ENCODE measurements at places on chromosomes 6 and 20. TPM values are rescaled to one million over a fixed set of nuclear protein-coding genes. Genes with fewer than 3 reads are reported as not detected.

Gene DDX43
- not detected for total RNA-seq

Gene CST2
- total RNA-seq = not detected

Gene POPDC3
- total RNA-seq = 45.7 TPM

Gene RNGTT
- 27.8 TPM for total RNA-seq

Gene RRAGD
- 33.5 TPM for total RNA-seq

Gene PIM1
- total RNA-seq = 20.7 TPM

Gene TXLNB
- total RNA-seq = 0.17 TPM

Gene PTPRA
- total RNA-seq = 30.2 TPM

Gene PROKR2
- total RNA-seq = not detected

Gene FHL5
- not detected for total RNA-seq

Gene SOBP
- total RNA-seq = not detected

Gene DOK5
- total RNA-seq = not detected

DNA sequence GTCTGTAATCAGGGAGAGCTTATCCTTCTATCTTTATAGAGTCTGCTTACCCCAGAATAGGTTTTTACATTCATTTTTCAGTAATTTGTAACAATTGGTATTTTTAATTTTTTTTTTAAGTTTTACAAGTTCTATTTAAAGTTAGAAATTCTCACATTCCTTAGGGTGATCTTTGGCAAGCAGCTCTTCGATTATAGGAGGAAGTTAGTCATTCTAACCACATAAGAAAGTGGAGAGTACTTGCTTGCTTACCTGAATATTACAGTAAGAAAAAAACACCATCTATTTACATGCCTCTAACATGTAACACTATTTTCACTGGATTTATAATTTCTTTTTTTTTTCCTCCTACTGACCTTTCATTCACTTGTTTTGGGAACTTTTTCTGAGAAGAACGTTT, 6.7 kb downstream of the TSHZ2 start:
- no peak for DNase-seq

GRCh38 chr6:153862139-153862538, 176.9 kb upstream of the OPRM1 start:
- DNase-seq = no peak

- no peak for DNase-seq
These were observed 9.7 kb downstream of the CST7 start for GRCh38 chr20:24958506-24959385.

DNA sequence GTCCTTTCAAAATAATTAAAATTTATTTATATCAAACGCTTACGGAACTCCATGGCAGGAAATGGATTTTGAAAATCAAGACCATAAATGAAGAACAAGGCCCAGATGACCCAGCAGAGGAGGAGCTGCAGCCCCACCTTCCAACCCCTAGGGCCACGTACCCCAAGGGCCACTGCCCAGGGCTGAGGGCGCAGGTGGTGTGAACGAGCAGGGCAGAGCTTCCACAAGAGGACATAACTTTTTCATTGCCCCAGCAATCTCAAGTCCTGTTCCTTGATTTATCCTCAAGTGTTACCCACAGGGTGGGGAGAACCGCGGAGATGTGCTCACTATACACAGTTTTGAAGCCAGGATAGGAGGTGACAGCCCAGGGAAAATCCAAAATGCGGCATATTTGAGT, 42.8 kb downstream of the PSMG4 start:
- no peak for DNase-seq

DNA sequence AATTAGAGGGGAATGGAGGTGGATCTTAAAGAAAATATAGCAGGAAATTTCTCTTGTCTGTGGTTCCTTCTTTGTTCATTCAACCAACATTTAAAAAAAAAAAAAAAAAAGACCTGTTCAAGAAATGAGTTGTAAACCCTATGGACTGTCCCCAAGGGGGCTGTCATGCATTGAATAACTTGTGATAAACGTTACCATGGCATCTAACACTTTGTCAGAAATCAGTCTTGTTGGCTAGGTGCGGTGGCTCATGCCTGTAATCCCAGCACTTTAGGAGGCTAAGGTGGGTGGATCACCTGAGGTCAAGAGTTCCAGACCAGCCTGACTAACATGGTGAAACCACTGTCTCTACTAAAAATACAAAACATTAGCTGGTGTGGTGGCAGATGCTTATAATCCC, 381.7 kb downstream of the BCKDHB start:
- DNase-seq = no peak

- DNase-seq = no peak
These were observed 165.7 kb downstream of the SMOC2 start for GRCh38 chr6:168606722-168607121.

DNA sequence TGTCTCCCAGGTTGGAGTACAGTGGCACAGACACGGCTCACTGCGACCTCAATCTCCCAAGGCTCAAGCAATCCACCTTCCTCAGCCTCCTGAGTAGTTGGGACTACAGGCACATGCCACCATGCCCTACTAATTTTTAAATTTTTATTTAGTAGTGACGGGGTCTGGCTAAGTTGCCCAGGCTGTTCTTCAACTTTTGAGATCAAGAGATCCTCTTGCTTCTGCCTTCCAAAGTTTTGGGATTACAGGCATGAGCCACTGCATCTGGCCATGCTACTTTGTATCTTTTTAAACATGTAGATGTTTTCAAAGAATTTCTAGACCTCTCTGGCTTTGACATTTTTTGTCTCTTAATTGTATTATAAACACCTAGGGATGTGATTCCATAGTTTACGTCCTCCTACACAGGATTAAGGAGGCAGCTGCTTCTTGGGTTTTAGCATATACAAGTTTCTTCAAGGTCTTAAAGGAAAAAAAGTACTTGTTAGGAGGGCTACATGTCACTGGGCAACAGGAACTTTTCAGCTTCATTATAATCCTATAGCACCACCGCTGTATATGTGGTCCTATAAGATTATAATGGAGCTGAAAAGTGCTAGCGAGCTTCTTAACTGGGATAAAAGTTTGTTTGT, 1.3 kb downstream of the ADAT2 start:
- no peak for DNase-seq

- DNase-seq = peak; percentile 52
These were observed 117.1 kb upstream of the EEF1E1 start for GRCh38 chr6:8219352-8219943.

- no peak for DNase-seq
These were observed 85.8 kb downstream of the SLC35F1 start for GRCh38 chr6:117992856-117993255.

- DNase-seq = peak; percentile 25
These were observed 11.3 kb upstream of the COL12A1 start for GRCh38 chr6:75217193-75217592.

- DNase-seq = no peak
These were observed 350.9 kb upstream of the PRND start for GRCh38 chr20:4370851-4371250.

DNA sequence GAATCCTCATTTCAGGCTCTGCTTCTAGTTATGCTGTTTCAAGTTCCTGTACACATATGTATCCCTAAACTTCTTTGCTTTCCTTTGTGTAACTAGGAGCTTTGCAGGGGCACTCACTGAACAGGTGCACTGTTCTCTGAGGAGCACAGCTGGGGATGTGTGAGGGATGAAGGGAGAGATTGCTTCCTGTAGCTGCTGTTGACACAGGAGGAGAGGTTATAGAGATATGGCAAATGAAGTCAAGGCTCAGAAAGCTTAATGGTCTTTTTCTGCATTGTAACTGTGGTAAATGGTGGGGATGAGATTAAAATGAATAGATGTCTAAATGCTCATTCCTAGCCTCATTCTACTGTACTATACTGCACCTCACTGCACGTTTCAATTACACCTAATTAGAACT, 454.3 kb downstream of the BTBD3 start:
- no peak for DNase-seq

- no peak for DNase-seq
These were observed 439.6 kb downstream of the DOK5 start for GRCh38 chr20:54914995-54915394.

DNA sequence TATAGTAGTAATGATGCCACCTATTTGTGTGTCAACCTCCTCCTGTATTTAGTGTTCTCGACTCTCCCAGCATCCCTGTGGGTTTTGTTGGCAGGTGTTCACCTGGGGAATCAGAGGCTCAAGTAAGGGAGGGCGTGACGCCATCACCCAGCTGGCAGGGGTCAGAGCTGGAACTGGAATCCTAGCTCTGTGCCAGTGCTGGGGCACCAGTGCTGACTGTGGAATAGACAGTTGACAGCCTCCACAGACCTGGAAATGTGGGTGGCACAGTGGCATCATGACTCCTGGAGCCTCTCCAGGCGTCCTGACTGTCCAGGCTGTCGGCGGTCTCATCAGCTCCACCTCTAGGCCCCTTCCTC, 102.8 kb downstream of the SYCP2 start:
- DNase-seq = no peak

DNA sequence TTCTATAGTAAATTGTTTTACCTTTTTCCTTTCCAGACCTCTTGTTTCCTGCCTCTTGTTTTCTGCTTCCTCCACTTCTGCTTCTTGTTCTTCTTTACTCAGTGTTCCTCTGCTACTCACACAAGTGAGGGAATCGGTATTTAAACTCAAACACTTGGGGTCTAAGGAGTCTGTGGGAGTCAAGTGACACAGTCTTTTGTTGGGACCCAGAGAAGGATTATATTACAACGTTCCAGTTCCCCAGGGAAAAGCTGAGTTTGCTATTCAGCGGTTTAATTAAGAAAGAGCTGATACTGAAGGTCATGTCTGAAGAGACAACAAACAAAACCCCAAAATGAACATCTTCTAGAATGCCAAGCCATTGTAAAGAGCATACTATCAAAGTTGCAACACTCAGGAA, 107.8 kb upstream of the CITED2 start:
- no peak for DNase-seq

DNA sequence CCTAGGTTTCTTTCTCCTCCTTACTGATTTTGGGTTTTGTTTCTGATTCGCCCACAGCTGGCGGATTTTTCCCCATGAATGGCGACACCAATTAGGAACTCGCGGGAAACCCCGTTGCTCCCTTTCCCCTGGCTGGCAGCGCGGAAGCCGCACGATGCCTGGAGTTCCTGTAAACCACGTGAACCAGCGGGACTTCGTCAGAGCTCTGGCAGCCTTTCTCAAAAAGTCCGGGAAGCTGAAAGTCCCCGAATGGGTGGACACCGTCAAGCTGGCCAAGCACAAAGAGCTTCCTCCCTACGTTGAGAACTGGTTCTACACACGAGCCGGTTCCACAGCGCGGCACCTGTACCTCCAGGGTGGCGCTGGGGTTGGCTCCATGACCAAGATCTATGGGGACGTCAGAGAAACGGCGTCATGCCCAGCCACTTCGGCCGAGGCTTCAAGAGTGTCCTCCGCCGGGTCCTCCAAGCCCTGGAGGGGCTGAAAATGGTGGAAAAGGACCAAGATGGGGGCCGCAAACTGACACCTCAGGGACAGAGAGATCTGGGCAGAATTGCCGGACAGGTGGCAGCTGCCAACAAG, 3.2 kb upstream of the SEC23B start:
- no peak for DNase-seq

- DNase-seq = peak; percentile 76
These were observed 235.2 kb downstream of the SYNE1 start for GRCh38 chr6:152401978-152402377.

DNA sequence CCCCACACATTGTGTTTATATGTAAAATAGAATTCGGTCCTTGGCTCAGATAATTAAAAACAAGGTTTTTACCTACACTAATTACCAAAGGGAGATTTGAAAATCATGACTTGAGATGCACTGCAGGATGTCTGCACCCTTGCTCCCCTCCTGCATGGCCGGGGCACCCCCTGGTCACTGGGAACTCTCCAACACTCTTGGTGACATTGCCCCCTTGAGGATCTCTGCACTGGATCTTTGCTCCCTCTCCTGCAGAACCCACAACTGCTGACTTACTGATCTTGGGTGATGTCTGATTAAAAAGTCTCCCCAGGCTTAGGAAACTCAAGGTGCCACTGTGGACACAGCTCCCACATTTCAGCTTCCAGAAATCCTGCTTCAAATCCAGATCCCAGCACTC, 17.1 kb upstream of the CSNK2A1 start:
- DNase-seq = no peak

DNA sequence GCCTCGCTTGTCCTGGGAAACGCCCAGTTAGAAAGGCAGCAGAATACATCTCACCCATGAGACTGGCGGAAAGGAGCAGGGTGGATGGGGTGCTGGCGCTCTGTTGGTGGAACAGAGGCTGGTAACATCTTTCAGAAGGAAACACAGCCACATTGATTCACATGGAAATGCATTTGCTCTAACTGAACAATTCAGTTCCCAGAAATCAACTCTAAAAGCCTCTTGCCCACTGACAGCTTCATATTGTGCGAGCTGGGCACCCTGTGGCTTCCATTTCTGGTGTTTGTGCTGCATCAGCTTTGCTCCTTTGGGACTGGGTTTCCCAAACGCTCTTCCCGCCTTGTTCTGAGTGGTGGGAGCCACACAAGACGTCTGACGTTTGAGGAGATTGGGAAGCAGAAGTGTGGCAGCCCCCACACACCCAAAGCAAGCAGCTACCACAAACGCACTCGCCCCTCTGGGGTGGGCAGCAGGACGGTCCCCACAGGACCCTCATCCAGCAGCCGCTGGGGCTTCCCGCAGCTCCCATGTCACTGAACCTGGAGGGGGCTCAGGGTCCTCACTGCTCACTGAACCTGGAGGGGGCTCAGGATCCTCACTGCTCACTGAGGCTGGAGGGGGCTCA, 229.5 kb downstream of the ERMARD start:
- no peak for DNase-seq

GRCh38 chr6:53320964-53321363, 27.8 kb downstream of the ELOVL5 start:
- DNase-seq = no peak

GRCh38 chr20:47789764-47790579, 4.7 kb upstream of the SULF2 start:
- DNase-seq = peak; percentile 55

GRCh38 chr6:82704045-82704444, 340.4 kb downstream of the TPBG start:
- no peak for DNase-seq
